ENCODE measurements at places on chromosomes 3 and 15.
A peak's percentile ranks its signal among the peaks of the same experiment; 100 is the strongest.

GRCh38 chr3:64539451-64540196 lies 148.2 kb downstream of the ADAMTS9 start:
- no peak for DNase-seq

DNA sequence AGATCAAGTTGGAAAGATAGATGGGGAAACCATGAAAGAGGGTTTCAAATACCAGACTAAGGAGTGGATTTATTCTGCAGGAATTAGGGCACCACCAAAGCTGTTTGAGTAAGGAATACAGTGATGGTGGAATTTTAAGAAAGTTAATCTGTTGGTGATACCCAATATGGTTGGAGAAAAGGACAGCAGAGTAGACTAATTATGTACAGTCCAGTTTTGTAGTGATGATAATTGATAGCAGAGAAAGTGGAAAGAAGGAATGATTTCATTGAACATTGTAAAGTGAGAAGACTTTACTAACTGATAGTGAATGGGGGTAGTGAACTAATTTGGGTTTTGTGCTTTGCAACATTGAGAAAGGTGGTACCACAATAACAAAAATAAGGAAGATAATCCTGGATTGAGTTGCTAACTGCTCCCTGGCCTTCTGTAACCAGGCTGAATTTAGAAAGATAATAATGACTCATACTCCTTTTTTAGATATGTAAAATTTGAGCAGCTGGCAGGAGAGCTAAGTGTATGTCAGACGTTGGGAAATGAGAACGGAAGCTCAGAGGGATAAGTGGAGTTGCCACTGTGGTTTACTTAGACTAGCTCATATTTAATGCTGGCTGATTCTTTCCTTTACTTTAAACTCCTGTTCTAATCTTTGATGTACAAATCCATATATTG lies 16.9 kb downstream of the TCAIM start:
- no peak for DNase-seq

DNA sequence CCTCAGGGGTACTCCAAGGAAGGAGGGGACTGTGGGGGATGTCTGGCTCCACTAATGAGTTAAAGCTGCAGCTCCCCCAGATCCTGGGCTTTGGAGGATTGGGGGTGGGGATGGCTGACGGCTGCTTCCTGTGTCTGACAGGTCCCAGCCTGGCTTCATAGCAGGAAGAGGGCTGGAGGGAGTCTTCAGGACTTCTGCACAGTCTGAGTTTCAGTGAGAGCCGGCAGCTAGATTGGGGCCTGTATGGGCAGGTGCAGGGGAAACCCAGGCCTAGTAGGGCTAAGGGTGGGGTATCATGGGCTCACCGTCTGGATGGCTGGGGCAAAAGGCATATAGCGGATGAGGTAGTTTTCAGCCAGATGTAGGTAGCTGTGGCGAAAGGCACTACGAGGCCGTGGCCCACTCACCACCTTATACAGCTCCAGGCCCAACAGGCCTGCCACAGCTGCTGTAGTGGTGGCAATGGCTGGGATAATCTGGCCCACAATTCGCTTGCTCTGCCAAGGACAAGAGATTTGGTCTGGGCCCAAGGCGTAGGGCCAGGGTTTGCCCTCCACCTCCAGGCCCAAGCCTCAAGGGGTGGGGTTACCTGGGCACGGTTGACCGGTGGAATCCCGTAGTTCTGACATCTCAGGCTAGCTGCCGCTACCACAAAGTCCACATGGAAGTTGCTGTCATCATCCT lies 4.5 kb downstream of the INKA1 start:
- DNase-seq, result no peak

DNA sequence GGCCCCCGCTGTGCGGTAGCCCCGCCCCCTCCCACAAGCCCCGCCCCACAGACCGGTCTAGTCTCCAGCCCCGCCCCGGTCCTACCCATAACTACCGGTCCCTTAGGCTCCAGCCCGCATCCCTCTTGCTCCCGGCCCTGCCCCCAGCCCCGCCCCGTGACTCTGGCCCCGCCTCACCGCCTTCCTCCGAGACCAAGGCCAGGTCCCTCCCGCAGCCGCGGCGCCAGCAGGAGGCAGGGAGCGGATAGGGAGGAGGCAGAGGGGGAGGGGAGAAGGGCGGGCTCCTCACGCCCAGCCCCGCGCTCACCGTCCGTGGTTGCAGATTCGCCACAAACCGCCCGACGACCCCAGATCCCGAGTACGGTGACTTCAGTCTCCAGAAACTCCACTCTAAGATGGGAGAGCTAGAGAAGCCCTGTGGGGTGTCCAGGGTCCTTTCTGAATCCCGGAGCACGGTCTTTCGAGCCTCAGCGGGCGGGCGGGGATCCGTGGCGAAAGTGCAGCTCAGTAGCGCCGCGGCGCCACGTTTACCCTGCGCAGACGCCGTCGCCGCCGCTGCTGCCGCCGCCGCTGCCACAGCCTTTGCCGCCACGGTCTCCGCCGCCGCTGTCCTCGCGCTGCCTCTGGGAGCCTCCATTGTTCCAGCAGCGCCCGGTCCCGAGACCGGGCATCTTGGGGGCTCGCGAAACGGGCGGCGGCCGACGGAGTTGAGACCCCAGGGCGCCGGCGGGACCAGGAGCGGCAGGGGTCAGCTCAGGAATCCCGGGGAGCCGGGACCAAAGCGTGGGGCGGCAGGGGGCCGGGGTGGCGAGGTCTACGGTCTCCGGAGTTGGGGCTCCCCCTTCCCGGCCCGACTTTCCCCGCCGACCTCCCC lies at the start of gene BRPF1:
Gene BRPF1 (plus strand): TSS at position 530 of the 874 bp plus-strand sequence. CDS start 2,406 bp downstream, outside the sequence.
- DNase-seq, result peak; percentile 68

GRCh38 chr15:89139613-89140499 lies 51.6 kb downstream of the ABHD2 start:
- no peak for DNase-seq

GRCh38 chr15:80228959-80229610 lies 22.9 kb downstream of the CTXND1 start:
- DNase-seq, result no peak

DNA sequence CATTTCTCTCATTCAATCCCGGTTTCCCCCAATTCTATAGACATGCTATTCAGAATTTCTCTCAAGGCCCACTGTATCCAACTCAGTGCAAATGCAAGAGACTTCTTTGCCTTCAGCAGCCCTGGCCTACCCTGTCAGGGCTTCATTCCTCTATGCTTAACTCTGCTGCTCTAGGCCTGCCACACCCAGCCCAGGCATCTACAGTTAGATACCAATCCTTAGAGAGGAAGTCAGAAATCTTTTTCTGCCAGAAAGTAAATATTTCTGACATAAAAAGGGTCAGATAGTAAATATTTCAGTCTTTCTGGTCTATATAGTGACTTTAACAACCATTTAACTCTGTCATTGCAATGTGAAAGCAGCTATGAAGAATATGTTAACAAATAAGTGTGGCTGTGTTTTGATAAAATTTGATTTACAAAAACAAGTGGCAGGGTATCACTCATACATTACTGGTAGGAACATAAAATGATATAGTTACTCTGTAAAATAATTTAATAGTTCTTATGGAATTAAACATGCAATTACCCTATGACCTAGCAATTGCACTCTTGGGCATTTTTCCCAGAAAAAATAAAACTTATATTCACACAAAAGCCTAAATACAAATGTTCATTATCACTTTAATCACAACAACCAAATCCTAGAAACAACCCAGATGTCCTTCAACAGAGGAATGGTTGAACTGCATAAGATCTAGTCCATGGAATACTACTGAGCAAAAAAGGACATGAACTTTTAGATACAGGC lies 942.0 kb downstream of the SQOR start:
- no peak for DNase-seq

DNA sequence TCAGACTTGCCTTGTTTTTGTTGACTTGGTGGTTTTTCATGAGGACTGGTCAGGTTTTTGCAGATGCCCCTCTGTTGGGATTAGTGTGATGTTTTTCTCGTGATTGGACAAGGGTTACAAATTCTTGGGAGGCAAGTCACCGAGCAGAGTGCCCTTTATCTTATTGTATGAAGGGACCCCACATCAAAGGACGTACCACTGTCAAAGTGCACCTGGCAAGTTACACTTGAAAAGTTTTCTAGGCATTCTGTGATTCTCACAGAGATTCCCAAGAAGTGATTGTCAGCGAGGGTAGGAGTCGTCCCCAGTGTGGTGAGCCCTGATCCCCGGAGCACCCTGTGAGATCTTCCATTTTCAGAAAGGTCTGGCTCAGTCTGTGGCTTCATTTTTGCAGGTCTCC lies 110.1 kb downstream of the POLR2M start:
- DNase-seq, result no peak

- DNase-seq, result no peak
Measured at GRCh38 chr15:30921781-30922479, 18.2 kb downstream of the FAN1 start.

DNA sequence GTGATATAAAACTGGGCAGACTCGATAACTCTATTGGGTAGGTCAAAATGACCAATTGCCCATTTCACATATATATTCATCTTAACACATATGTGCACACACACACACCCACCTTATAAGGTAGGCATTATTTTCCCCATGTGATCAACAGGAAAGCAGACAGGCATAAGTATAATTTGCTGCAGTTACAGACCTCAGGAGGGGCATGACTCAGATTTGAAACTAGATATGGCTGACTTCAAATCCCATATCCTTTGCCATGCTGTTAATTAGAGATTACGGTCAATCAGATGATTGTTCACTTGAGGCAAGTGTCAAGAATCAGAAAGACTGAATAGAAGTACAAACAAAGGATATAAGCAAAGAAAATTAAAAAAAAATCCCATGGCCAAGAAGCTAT lies 910.6 kb downstream of the NTRK3 start:
- DNase-seq, result no peak

GRCh38 chr3:138097192-138098172 lies 17.9 kb downstream of the DZIP1L start:
- no peak for DNase-seq

DNA sequence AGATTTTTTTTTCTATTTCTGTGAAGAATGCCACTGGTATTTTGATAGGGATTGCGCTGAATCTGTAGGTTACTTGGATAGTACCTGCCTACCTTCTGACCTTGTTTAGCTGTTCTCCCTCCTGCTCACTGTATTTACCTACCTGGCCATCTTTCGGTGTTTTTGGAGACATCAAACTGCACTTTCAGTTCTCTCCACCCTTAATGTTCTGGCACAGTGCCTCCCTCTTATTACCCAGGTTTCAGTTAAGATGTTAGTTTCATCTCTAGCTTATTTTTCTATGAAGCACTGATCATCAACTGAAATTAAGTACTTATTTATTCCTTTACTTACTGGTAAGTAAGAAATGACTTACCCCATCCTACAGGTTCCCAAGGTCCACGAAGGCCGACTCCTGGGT lies 74.4 kb upstream of the KLHL25 start:
- DNase-seq, result no peak

DNA sequence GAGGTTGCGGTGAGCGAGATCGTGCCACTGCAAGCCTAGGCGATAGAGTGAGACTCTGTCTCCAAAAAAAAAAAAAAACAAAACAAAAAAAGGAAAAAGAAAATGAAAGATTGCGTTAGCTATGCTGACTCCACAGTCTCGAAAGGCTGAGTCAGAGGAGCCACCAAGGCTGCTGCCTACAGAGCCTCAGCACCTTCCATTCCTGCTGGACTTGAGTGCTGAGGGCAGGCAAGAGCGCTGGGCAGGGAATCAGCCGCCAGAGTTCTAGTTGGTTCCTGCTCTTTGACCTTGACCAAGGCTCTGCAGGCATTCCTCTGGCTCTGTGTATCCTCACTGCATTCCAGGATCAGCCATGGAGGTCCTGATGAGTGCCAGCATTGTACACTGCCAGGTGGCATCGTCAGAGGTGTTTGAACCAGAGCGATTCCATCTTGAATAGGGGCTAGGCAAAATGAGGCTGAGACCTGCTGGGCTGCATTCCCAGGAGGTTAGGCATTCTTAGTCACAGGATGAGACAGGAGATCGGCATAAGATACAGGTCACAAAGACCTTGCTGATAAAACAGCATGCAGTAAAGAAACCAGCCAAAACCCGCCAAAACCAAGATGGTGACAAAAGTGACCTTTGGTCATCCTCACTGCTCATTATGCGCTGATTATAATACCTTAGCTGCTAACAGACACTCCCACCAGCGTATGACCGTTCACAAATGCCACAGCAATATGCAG lies 5.9 kb downstream of the MESP2 start:
- no peak for DNase-seq

DNA sequence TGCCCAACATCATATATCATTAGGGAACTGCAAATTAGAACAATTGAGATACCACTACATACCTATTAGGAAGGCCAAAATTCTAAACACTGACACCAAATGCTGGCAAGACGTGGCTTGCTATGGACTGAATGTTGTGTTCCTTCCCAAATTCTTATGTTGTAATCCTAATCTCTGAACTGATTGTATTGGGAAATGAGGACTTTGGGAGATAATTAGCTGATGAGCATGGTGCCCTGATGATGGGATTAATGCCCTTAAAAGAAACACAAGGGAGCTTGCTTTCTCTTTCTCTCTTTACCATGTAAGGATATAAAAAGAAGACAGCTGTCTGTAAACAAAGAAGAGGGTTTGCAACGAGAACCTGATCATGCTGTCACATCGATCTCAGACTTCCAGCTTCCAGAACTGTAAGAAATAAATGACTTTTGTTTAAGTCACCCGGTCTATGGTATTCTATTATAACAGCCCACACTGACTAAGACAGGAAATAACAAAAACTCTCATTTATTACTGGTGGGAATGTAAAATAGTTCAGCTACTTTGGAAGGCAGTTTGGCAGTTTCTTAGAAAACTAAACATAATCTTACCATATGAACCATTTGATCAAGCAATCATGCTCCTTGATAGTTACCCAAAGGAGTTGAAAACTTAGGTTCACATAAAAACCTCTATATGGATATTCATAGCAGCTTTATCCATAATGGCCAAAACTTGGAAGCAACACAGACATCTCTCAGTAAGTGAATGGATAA lies 458.3 kb upstream of the CBLB start:
- no peak for DNase-seq

DNA sequence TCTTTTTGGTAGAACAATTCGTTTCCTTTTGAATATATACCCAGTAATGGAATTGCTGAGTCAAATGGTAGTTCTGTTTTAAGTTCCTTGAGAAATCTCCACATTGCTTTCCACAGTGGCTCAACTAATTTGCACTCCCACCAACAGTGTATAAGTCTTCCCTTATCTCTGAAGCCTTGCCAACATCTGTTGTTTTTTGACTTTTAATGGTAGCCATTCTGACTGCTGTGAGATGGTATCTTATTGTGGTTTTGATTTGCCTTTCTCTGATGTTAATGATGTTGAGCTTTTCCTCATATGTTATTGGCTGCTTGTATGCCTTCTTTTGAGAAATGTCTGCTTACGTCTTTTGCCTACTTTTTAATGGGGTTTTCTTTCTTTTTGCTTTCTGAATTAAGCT lies 270.6 kb upstream of the MEIS2 start:
- DNase-seq, result no peak

- DNase-seq, result no peak
Measured at GRCh38 chr15:66704019-66704802, 2.2 kb downstream of the SMAD6 start.

All from NCI-H1436 treated with DMSO at 0.1 percent for 48 hours (cell line).